ENCODE measurements at places on chromosomes 4 and X.

GRCh38 chr4:57442831-57443291 is 332.7 kb upstream of the IGFBP7 start:
- DNase-seq, result peak; percentile 73

- no peak for DNase-seq
These were observed 661.4 kb downstream of the DACH2 start for GRCh38 chrX:86809651-86810050.

DNA sequence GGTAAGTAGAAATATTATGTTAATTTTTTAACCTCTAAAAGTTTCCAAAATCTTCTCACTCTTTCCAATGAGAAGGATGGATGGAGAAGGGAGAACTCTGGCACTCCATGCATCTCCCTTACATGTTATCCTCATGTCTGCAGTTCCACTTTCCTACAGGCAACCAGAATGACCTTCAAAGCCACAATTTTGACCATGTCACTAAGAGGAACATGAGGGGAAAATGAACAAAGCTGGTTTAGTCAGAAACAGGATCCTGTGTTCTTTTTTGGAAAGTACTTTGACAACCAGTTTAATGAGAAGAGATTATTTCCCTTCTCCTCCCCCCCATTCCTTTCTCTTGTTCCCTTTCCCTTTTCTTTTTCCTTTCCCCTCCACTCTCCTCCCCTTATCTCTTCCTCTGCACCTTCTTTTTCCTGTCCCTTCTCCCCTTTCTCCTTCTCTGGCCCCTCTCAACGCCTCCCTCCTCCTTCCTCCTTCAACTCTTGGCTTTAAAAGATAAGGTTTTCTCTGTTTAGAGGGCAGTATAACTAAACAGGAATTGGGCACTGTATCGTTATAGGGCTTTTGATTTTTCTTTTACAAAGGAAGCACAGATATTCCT is 42.5 kb downstream of the DTHD1 start:
- DNase-seq, result no peak

GRCh38 chr4:68267433-68267944 is 22.0 kb upstream of the TMPRSS11B start:
- DNase-seq, result no peak

DNA sequence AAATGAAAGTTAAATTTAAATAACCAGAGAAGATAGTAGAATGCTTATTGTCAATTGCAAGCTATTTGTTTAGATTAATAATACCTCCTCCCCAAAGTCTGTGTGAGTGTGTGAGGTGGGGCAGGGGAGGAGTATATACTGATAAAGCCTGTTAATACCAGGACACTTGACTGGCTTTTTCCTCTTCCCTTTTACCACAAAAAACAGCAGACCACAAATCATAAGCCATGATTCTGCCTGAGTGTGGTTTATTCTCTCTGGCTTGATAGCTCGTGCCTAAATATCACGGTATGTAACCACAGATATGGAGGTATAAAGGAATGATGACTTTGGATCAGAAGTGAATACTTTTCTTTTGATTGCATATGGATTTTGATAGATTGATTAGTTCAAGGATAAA is 21.9 kb upstream of the SCRG1 start:
- DNase-seq, result no peak

DNA sequence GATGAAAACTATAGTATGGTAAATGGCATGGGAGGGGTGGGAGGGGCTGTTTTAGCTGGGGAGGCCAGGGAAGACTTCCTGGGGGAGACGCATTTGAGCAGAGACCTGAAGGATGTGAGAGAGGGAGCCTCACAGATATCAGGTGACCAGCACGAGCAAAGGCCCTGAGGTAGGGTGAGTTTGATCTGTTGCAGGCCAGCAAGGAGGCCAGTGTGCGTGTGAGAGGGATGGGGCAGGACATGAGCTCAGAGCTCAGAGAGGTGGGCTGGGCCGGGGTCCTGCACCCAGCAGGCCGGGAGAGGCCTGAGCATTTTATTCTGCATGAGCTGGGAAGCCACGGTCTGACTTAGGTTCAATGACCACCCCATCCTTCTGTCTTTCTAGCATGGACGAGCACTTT is 80.0 kb downstream of the PPP2R2C start:
- DNase-seq, result no peak

DNA sequence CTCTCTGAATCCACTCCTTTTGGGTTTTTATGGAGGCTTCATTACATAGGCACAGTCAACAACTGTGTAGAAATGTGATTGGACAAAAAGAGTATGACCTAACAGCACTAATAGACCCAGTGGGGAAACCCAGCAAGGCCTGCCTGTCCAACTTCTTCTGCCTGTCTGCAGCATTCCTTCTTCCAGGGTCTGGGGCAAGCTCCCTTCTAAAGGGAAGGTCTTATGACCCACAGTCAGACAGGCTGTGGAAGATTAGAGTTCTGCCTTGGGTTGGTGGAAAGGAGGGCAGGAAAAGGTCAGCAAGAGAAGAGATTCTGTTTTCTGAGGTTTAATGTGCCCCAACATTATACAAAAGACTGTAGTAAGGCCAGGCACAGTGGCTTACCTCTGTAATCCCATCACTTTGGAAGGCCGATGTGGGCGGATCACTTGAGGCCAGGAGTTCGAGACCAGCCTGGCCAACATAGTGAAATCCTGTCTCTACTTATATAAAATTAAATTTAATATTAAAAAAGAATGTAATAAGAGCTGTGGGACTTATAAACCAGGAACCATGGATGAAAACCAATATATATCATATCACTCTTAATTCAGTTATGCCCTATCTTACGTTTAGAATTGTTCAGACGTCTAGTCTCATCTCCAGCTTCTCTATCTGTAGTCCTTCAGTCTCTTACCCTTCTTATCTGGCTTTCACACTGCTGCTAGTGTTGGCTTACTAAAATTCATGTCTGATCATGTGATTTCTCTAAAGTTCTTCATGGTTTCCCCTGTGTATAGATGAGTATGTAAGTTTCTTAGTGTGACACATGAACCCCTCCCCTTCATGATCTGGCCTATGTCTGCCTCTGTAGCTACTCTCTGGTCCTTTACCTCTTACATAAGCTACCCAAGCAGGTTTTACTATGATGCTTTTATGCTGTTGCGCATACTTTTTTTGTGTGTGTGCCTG is 6.2 kb downstream of the CLCN3 start:
- no peak for DNase-seq

GRCh38 chrX:120612086-120612485 is 8.2 kb downstream of the MCTS1 start:
- DNase-seq, result no peak

GRCh38 chrX:47091149-47091775 is 13.0 kb downstream of the RGN start:
- DNase-seq, result no peak

DNA sequence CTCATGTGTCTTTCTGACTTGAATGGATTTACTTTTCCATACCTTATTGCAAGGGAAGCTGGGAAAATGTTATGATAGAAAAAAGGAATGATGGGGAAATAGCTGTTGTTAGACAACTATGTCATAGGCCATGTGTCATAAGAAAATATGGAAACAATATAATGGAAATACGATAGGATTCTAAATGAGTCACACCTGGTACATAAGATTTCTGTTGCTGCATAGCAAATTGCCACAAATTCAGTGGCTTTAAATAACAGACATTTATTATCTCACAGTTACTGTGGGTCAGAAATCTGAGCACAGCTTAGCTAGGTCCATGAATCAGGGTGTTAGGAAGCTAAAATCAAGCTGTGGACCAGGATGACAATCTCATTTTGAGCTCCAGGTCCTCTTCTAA is 44.6 kb upstream of the ANKRD50 start:
- DNase-seq, result no peak

- peak; percentile 16 for DNase-seq
These were observed 105.6 kb downstream of the AMMECR1 start for GRCh38 chrX:110212299-110212698.

DNA sequence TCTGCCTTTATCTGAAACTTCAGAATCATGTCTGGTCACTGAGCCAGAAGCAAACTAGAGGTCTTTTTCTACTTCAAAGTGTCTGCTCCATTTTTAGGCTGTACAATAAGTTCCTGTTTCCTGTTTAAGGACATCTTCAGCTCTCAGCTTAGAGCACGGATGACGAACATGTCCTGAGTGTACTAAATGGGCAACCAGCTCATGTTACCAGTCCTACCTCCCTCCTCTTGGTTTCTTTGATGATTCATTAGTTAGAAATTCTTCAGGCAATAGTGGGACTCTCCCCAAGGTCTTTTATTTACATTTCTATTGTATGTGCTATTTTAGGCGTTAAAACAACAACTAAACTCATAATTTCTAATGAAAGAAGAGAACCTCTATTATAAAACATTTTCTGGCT is 58.0 kb downstream of the ENPEP start:
- no peak for DNase-seq

GRCh38 chr4:45944000-45944399 is 179.9 kb downstream of the GABRG1 start:
- no peak for DNase-seq

GRCh38 chr4:111722213-111722720 is 423.0 kb upstream of the FAM241A start:
- DNase-seq, result peak; percentile 77

DNA sequence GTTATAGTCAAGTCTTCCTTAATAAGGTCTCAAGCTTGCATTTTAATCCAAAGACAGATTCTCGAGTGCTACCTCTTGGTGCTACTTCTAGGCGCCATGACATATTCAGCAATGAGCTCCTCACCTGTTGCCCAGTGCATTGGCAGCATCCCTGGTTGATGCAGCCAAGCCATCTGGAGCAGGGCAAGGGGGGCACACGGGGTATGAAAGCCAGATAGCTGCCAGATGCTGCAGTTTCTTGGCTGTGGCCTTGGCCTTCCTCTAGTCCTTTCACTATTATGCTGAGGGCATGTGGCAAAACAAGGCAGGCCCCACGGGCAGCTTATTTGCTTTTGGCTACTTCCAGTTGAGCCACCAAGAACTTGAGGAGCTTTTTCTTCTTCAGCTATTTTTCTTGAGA is 168.6 kb upstream of the PGRMC2 start:
- no peak for DNase-seq

DNA sequence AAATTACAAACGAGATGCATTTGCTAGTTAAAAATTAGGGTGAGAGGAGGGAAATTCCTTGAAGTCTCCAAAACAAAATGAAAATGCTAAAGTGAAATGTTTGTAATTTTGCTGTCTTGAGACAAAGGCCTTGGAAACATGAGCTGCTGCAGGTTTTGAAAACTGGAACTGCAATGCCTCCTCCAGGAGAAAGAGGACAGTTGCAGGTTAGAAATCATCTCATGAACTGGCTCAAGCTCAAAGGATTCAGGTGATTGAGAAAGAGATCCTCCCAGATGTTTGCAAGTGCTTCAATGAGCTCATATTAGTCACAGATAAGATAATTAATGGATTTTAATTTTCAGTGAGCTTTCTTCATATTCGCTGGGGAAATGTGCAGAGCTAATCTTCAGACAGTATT is 32.4 kb downstream of the SMPX start:
- DNase-seq, result peak; percentile 68

DNA sequence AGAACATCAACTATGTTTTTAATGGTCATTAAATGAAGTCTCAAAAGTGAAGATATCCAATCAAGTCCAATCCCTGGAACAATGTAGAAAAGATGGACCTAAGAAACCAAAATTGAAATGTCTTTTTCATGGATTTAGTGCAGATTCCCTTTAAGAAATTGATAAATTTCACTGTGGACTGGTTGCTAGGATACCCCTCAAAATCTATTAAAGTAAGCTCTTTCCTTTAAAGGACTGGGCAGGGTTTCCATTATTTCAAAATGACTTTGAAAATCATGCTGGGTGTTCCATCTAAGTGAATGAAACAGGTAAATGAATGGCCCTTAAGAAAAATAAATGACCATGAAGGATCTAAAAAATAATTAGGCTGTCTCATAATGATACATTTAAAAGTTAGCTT is 28.6 kb downstream of the PLRG1 start:
- DNase-seq, result no peak

DNA sequence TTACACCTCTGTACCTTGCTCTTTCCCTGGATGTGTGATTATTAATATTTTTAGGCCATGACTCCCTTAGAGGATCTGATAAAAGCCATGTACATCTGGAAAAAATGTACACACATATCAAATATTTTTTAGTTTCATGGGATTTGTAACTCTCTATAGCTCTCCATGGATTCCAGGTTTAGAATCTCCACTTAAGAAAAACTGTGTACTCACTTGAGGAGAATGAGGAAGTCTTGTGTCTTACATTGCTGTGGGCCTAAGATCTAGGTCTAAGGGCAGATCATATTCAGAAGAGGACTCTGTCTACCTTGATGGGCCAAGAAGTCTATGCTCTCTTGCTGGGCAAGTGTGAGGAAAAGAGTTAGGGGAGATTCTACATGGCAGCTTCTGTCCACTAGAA is 98.0 kb downstream of the RRAGB start:
- no peak for DNase-seq

- DNase-seq, result no peak
These were observed 114.9 kb upstream of the TEX13D start for GRCh38 chrX:124217304-124218251.

DNA sequence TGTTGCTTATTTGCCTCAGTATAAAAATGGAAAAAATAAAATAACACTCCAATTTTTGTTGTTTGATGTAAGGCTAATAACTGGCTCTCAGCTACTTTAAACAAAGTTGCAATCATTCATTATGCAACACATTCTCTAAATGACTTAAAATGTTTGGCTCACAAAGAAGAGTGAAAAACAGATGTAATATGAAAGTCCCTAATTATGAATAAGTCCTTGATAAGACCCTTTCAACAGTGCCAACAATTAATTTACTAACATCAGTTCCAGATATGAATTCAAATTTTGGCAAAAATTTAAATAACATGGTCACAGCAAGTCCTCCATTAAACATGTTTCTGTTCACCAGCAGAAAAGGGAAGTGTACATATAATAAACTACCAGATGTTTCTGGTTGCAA is 69.8 kb downstream of the PAPSS1 start:
- no peak for DNase-seq

- no peak for DNase-seq
These were observed 333.8 kb downstream of the DMD start for GRCh38 chrX:32877592-32877991.

DNA sequence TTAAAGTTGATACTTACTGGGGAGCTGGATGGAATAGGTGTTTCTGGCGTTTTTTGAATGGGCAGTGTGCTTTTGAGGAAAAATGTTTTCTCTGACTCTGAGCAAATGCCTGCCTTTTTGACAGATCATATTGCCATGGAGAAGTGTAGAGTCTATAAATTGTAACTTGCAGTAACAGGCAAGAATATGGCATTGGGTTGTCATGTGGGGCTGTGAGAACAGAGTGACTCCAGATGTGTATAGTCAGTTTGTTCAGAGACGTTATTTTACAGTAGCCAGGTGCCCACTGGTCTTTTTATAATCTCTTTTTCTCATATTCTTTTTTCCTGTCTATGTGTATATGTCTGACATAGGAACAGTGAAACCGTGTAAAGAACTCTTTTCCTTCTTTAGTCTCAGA is 40.8 kb downstream of the RAPGEF2 start:
- no peak for DNase-seq

- peak; percentile 69 for DNase-seq
These were observed 9.6 kb upstream of the INTU start for GRCh38 chr4:127622921-127623796.

- no peak for DNase-seq
These were observed 20.6 kb upstream of the FTHL17 start for GRCh38 chrX:31092476-31092875.

GRCh38 chr4:166341992-166342391 is 469.0 kb downstream of the TLL1 start:
- no peak for DNase-seq

GRCh38 chrX:149493567-149494562 is 11.2 kb downstream of the IDS start:
- DNase-seq, result peak; percentile 4

Data from NCI-H82 (cell line).